ENCODE measurements at places on chromosomes 16 and 17.

DNA sequence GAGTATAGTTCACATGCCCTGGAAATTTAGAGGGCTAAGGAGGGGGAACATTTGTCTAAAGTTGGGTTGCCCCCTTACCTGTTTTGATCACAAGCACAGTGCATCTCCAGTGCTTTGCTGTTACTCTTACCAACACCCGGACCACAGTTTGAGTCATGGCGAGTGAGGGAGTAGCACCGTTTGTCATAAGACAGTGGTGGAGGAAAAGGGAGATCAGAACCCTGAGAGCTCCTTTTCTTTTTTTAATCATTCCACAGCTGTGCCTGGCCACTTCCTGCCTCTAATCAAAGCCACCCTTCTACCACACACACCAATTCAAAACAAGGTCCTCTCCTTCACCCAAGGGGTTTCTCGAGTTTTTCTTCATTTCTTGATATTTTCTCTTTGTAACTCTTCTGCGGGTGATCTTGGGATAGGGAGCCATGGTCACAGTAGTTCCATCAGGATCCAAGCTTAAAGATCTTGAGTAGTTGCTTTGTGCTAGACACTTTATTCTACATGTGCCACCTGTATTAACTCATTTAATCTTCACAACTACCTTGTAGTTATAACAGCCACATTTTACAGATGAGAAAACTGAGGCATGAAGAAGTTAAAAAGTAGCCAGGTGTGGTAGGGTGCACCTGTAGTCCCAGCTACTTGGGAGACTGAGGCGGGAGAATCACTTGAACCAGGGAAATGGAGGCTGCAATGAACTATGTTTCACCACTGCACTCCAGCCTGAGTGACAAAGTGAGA lies 5.0 kb upstream of the MYL4 start:
- DNase-seq: no peak

- no peak for DNase-seq
Observed at GRCh38 chr16:8874388-8874787, 5.6 kb upstream of the CARHSP1 start.

- DNase-seq: peak; percentile 38
Observed at GRCh38 chr16:54928411-54929089, 2.1 kb upstream of the IRX5 start.

DNA sequence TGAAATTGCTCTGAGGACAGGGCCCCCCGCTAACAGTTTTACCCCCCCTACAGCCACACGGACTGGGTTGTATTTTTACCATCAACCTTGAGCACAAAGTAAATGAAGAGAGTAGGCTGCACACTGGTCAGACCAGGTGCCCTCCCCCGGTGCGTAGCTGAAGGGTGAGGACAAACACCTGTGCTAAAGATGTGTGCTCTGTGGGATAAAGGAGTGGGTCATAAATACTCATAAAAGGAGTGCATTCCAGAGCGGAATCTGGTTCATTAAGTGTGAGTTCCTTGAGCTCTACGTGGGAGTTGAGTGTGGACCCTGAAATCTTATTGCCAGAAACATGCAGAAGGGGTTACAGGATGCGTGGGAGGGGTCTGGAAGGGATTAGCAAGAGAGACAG lies 217.0 kb downstream of the CCDC182 start:
- DNase-seq: no peak

DNA sequence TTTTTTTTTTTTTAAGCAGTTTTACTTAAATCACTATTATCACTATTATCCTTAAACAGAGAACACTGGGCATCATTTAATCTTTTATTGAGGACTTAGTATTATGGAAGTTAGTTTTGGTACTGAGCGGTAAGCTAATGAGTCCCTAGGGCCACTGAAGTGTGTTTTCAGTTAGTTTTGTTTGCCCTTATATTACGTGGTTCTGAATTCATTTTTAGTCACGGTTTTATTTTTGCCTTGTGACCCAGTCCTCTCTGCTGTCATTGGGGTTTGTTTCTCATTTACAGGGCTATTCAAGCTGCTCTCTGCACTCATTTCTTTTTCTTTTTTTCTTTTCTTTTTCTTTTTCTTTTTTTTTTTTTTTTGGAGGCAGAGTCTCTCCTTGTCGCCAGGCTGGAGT lies 17.3 kb downstream of the RABEP1 start:
- DNase-seq: no peak

DNA sequence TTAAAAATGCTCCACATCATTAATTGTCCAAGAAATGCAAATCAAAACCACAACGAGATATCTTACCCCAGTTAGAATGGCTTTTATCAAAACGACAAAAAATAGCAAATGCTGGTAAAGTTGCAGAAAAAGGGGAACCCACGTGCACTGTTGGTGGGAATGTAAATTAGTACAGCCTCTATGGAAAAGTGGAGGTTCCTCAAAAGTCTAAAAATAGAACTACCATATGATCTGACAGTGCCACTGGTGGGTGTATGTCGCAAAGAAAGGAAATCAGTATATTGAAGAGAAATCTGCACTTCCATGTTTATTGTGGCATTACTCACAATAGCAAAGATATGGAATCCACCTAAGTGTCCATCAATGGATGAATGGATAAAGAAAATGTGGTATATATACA lies 38.2 kb upstream of the ZFHX3 start:
- DNase-seq: no peak

DNA sequence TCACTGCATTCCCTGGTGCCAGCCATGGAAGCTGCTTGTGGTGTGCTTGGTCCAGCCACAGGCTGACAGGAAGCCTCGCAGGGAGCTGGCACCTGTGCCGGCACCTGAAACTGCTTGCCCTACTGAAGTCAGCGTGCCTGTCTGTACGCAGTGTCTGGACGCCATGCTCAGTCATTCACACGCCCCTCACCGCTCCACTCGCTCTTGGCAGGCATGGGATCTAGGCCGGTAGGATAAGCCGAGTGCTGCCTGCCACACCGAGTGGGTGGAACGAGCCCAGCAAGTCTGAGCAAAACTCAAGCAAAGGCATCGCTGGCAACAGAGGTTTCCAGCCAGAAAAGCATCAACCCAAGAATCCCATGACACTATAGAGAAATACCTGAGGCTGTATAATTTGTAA lies 350.6 kb downstream of the CDH11 start:
- no peak for DNase-seq

GRCh38 chr17:51289696-51290111 lies 29.4 kb downstream of the UTP18 start:
- no peak for DNase-seq

- DNase-seq: no peak
Observed at GRCh38 chr16:73882033-73882432, 414.6 kb upstream of the PSMD7 start.

DNA sequence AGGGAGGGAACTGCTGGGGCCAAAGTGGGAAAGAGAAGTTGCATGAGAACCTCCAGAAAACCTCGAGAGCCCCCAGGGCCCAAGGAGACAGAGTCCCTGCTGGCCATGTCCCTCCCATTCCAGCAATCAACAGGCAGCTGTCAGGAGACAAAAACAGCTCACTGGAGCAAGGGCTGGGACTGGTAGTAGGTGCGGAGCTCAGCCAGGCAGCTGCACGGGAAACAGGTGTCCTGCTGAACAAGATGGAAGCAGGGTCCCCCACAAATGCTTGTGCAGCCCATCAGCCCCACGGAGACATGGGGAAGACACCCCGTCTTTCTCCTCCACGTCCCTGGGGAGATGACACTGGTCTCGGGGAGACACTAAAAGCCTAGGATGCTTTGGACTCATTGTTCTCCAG lies 34.5 kb downstream of the SDK2 start:
- DNase-seq: no peak

DNA sequence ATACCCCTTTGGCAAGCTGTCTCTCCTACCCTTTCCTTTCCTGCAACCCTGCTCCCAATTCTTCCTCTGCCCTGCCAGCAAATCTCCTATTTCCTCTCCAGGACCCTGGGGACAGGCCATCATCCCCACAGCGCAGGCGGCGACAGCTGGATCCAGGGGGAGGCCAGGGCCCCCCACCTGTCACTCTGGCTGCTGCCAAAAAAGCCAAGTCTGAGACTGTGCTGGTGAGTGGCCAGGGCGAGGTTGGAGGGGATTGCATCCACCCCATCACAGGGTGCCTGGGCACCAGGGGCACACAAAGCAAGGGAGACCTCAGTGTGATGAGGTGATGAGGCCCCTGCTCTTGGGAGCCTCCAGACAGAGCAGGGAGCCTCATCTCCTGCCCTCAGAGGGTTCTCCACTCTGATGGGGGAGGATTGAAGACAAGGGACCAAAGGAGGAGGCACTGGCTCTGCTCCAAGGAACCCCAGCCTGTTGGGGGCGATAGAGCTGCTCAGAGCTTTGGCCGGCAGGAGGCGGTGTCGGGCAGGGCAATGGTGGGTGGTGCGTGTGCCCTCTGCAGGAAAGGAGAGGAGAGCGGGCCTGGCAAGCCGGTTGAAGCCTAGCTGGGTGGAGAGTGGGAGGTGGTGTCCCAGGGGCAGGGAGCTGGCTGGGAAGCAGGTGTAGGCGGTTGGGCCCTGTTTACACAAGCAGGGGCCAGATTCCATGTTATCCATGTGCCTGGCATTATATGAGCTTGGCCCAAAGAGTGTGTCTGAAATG lies 15.6 kb upstream of the PDK2 start:
- peak; percentile 68 for DNase-seq

- DNase-seq: no peak
Observed at GRCh38 chr17:17950806-17951205, 21.4 kb downstream of the TOM1L2 start.

DNA sequence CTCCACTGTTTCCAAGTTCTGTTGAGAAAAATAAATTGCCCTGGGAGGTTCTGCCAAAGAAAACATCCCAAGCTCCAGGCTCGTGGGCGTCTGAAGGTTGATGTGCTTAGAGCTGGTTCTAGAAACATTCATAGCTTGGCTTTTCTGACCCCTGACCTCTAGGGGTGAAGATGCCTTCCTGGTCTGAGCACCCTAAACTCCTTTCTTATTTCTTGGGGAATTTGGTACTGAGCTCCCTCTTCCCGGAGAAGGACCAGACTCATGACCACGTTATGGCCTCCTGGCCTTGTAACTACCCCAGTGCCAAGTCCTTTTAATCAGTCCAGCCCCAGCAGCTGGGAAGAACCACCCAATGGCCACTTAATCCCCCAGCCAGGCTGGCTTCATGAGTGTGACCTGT lies 66.4 kb downstream of the MYH11 start:
- DNase-seq: no peak

GRCh38 chr17:40303708-40304551 lies 5.0 kb upstream of the RARA start:
- DNase-seq: no peak

- no peak for DNase-seq
Observed at GRCh38 chr16:66292241-66292935, 74.1 kb upstream of the CDH5 start.

DNA sequence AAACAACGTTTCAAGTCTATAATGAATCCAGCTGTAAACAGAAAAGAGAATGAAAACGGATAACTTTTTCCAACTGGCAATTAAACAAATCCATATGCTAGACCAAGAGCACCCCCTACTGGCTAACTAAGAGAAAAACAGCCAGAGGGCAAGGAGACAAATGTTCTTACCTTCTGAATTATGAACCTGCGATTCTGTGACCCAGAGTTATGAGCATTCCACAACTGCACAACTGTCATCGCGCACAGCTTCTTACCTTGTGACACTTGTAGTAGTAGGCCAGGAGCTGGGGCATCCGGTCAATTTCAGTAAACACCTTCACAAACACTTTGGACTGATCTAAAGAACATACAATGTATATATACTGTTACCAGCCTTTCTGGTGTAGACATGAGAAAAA lies 18.6 kb downstream of the COG7 start:
- peak; percentile 85 for DNase-seq

DNA sequence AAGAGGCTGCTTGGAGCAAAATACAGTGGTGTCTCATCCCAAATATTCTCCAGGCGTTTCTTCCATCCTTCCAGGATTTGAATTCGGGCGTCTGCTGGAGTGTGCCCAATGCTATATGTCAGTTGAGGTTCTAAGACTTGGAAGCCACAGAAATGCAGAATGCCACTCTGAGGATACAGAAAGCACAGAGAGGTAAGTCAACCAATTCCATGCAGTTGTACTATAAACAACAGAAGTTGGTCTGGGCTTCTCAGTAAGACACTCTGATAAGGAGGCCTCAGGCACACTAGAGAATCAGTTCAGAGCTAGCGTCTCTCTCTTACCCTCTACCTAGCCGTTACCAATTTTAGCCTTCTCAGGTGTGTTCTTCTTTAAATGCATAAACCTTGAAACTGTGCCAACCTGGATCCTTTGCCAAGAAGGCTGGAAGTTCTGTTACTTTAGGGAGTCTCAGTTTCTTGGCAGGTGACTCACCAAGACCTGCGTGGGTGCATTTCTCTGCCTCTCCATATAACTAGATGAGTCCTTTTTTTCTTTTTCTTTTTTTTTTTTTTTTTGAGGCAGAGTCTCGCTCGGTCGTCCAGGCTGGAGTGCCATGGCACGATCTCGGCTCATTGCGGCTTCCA lies 15.1 kb downstream of the NQO1 start:
- no peak for DNase-seq

DNA sequence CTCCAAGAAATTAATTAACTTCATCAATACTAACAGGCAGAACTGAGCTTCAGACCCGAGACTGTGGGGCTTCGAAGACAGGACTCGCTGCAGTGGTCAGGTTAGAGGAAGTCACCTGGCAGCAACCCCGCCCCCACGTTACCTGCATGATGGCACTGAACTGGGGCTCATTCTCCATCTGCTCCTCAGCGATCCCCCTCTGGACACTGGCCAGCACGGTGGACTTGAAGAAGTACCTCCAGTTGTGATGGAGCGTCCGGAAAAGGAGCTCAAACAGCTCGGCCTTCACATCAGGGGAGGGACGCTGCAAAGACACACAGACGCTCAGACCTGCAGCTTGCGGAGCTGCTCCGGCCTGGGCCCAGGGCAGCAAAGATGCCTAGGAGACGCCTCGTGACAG lies 40.9 kb upstream of the GSG1L start:
- DNase-seq: no peak
